Activated CD4-positive, alpha-beta memory T cell treated with anti-CD3 and anti-CD28 coated beads, Interleukin-2, amount 10 ng/mL, durations not matched to agents 7 days and 5 days (primary cell): ENCODE measurements at places on chromosomes 4 and X.

DNA sequence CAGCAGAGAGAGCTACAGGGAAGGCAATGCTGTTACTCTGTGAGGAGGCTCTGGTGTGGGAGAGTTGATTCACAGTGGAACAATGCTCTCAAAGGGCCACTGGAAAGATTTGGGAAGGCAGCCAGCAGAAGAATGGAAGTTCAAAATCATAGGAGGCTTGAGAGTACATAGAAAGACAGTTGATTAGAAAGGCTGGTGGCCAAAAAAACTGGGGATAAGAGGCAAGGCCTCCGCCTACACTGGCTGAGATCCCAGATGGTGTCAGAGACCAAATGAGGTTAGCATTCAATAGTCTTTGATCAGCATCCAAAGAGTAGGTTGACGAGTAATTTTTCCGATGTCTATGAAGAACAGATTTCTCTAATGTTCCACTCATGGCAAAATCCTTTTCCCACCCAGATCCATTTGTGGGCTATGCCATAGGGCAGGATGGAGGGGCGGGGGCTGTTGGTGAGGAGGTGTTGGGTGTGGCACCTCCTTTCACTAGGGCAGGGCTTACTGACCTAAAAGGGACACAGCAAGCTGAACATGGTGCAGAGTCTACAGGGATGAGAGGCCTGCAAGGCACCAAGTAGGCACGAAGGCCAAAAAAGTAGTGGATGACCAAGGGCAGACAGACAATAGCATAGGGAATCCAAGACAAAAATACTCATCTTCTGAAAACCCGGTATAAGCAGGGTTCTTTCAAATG, 15.1 kb downstream of the TEC start:
- no peak for DNase-seq

- DNase-seq = no peak
Measured at GRCh38 chr4:143377611-143378099, 41.0 kb downstream of the GAB1 start.

DNA sequence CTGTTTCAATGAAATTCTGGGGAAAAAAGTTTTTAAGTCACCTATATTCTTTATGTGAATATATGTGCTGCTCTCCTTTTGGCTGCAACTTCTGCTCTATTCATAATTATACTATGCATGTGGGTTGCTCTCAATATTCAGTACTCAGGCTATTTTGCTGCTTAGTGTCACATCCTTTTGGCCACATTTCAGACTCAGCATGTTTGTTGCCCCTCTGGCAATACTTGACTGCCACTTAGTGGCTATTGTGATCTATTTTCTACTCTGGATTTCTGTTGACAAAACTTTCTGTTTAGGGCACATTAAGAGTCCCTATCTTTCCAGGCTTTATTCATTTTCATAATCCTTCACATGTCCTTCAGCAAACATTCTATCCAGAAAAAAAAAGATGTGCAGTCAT, 15.8 kb upstream of the CT45A1 start:
- DNase-seq = no peak

- DNase-seq = no peak
Measured at GRCh38 chrX:135307171-135307570, 2.1 kb upstream of the ETDC start.

DNA sequence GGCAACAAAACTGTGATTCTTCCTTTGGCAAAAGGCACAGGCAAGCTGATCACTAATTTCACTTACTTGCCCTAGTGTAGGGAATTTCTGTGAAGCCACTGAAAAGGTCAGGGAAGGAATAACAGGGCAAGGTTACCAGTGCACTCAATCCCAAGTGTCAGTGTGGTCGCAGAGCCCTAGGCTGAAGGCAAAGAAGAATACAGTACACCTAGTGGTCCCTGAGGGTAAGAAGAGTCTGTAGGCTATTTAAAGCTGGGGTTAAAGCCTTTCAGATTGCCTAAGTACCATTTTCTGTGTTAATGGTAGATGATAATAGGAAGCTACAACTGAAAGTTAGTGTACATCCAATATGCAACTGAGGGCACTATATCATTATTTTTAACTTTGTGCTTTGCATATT, 173.6 kb upstream of the NRK start:
- DNase-seq = no peak

DNA sequence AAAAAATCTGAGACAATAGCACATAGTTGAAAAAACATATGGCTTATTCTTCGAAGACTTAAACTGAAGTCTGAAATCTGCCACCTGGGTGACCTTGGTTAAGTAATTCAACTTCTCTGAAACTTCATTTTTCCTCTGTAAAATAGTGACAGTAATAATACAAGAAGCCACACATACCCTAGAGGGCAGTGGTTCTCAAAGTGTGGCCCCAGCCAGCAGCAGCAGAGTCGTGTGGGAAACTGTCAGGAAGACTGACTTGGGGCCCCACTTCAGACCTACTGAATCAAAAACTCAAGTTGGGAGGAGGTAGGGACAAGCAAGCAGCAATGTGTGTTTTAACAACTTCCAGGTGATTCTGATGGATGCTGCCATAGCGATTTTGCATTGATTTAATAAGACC, 249.9 kb downstream of the HNRNPD start:
- DNase-seq = no peak

- no peak for DNase-seq
Measured at GRCh38 chr4:79650794-79651431, 242.9 kb upstream of the GK2 start.

DNA sequence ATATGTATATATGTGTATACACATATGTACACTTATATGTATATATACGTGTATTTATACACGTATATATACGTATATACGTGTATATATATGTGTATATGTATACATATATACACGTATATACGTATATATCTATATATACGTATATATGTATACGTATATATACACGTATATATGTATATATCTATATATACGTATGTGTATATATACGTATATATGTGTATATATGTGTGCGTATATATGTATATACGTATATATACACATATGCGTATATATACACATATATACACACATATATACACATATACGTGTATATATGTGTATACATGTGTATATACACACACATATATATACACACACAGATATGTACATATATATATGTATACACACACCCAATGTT, 348.0 kb upstream of the LCORL start:
- no peak for DNase-seq

- no peak for DNase-seq
Measured at GRCh38 chrX:12282991-12283390, 144.7 kb downstream of the FRMPD4 start.

- DNase-seq = no peak
Measured at GRCh38 chr4:166875821-166876220, 358.5 kb downstream of the SPOCK3 start.

GRCh38 chr4:176464748-176465147, 145.0 kb downstream of the SPCS3 start:
- no peak for DNase-seq

DNA sequence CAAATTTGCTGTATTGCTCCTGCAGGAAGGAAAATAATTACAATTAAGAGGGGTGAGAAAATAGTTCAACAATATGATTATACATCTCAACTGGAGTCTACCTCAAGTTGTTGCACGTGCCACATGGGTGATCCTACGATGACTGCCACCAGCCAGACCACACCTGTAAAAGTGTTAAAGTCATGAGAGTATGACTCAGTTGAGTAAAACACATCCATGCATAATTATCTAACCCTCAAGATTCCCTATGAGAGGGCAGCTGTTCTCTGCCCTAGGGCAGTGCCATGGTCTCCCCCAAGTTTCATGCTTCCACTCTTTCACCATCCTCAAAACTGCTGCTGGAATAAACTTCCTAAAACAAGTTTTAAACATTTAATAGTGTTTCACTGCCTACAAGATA, 44.1 kb downstream of the QRFPR start:
- no peak for DNase-seq

GRCh38 chr4:159204566-159204965, 101.7 kb downstream of the RAPGEF2 start:
- no peak for DNase-seq

GRCh38 chr4:129140521-129140920, 44.6 kb downstream of the C4orf33 start:
- no peak for DNase-seq

DNA sequence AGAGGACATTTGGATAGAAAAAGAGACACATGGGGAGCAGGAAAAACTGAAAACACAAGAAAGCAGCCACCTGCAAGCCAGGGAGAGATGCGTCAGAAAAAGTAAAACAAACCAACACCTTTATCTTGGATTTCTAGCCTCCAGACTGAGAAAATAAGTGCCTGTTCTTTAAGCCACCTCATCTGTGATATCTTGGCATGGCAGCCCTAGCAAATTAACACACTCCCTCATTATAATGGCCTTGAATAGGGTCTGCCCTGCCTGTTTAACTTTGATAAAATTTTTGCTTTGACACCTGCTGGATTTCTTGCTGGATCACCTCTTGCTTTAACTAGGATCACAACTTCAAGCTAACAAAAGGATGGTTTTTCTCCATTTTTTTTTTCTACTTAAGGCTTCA, 1892.0 kb upstream of the IGFBP7 start:
- no peak for DNase-seq

GRCh38 chr4:94412019-94412657, 39.6 kb upstream of the PDLIM5 start:
- DNase-seq = no peak

GRCh38 chrX:53039236-53039635, 9.4 kb upstream of the GPR173 start:
- no peak for DNase-seq

DNA sequence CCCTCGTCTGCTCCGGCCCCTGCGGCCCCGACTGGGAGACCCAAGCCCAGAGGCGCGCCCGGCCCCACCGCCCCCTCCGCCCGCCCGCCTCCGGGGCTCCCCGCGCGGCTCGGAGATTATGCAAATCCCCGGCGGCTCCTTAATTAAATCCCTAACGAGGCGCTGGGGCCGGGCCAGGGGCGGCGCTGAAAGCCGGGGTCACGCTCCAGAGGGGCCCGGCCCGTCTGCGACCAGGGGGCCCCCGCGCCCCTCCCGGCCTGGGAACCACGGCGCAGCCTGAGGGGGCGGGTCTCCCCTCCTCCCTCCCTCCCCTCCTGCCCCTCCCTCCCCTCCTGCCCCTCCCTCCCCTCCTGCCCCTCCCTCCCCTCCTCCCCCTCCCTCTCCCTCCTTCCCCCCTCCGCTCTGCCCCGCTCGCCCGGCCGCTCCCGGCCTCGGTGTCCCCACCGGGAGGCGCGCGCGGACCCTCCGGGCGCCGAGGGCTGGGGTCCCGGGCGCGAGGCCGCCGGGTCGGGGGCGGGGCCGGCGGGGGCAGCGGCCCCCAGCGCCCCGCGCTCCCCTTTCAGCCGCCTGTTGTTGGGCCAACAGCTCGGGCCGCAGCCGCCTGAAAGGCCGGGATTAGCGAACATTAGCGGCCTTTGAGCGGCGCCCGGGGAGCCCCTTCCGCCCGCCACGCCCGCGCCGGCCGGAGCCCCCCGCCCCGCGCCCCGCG, 25.9 kb upstream of the FGFR3 start:
- DNase-seq = no peak

GRCh38 chrX:101551380-101551767, 1.0 kb downstream of the ARMCX1 start:
- no peak for DNase-seq

- DNase-seq = no peak
Measured at GRCh38 chrX:8971116-8971515, 62.8 kb downstream of the FAM9B start.
